ENCODE measurements at places on chromosomes 4 and X. TPM values are rescaled to one million over a fixed set of nuclear protein-coding genes. Genes with fewer than 3 reads are reported as not detected.

The CXCL3 gene
- 0.50 TPM for total RNA-seq

The GATA1 gene
- total RNA-seq = 0.59 TPM

DNA sequence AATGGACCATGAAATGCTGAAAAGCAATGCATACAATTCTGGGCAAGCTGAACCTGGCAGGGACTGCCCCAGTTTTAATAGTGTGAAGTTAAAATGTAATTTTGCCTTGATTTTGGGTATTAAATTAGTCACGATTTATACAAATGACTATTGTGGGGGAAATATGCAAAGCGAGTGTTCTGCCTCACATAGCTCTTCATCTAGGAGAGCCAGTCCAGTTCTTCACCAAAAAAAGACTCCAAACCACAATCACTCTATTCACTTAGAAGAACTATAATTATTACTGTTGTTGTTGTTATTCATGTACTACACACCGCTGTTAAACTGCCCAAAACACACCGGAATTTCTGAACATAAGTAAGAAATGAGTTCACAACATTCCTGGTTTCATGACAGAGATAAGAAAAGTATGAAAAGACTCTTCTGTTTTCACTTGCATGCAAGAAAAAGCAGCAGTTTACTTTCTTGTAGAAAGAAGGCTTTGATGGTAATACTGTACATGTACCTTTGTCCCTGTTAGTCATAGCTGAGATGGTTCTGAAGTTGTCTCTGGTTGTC lies 101.9 kb downstream of the QRFPR start:
- DNase-seq = no peak

The NXF2 gene
- not detected for total RNA-seq

- no peak for DNase-seq
Observed at GRCh38 chr4:145907812-145908211, 30.8 kb downstream of the ZNF827 start.

All from spinal cord (tissue), 10 donors.